ENCODE measurements at places on chromosomes 7 and 10.

- peak overlapping the region; percentile 100 for H3K27ac ChIP-seq
- DNase-seq: no peak
- peaks cover 1% of the 10 kb centered on the region for H3K36me3 ChIP-seq
- H3K4me3 ChIP-seq: peak overlapping the region; percentile 97
These were observed 907 bp upstream of the IFRD1 start for GRCh38 chr7:112449353-112449752.

- no peak overlapping the region for H3K27ac ChIP-seq
- peaks cover 5% of the 10 kb centered on the region for H3K4me1 ChIP-seq
- DNase-seq: no peak
- H3K36me3 ChIP-seq: no peaks in the 10 kb centered on the region
- H3K27me3 ChIP-seq: no peaks in the 10 kb centered on the region
These were observed 394.5 kb downstream of the SEMA3D start for GRCh38 chr7:84792231-84792893.

DNA sequence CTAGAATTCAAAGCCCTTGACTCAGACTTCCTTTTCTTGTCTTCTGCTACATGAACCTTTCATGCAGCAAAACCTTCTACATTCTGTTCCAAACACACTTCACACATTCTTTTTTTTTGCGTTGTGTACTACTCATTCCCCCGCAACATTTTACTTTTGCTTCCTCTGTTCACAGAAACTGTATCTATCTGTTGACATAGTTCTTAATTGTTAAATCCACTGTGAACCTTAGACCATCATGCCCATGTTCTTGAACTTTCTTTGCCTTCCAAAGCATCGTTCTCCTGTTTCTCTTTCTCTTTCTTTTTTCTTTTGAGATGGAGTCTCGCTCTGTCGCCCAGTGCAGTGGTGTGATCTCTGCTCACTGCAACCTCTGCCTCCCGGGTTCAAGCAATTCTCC is 14.2 kb downstream of the CCSER2 start:
- peak overlapping the region; percentile 29 for H3K27ac ChIP-seq
- H3K4me3 ChIP-seq: no peak overlapping the region
- H3K4me1 ChIP-seq: peaks cover 46% of the 10 kb centered on the region
- no peak for DNase-seq

DNA sequence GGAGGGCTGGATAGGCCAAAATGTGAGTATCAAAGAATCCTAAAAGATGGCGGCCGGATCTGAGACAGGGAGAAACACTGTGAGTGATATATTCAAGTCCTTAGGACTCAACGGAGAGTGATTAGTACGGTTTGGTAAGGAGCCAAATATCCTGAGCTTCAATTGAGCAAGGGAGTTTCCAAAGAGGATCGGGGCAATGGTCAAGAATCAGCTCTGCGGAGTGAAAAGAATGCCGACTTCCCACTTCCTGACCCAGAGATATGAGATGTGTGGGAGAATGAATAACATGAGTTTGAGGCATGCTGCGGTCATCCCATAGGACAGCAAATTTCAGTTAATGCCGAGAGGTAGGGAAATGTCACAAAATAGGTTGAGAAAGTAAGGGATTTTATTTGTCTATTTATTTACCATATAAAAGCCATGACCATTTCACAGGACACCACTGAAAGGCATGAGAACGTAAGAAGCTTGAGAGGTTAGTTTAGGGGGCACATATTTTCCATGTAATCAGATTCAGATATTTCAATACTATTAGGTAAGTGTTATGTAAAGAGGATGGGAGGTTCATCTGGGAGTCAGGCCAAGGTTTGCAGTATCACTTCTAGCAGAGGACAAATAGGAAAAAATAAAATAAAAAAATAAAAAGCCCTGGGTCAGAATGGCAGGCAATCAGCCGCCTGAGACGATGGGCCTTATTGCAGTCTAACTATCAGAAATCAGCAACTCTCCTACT is 165.6 kb downstream of the HGF start:
- no peak overlapping the region for H3K4me3 ChIP-seq
- H3K27ac ChIP-seq: no peak overlapping the region
- H3K36me3 ChIP-seq: peaks cover 1% of the 10 kb centered on the region
- DNase-seq: no peak
- H3K4me1 ChIP-seq: no peaks in the 10 kb centered on the region

- no peak for DNase-seq
- H3K4me3 ChIP-seq: no peak overlapping the region
- H3K27me3 ChIP-seq: no peaks in the 10 kb centered on the region
- no peaks in the 10 kb centered on the region for H3K36me3 ChIP-seq
- peak overlapping the region; percentile 25 for H3K27ac ChIP-seq
These were observed 399.7 kb downstream of the EXOC4 start for GRCh38 chr7:133652547-133652946.

All from chondrocyte (in vitro differentiated cells).